ENCODE measurements at places on chromosomes 12 and 14.
A peak's percentile ranks its signal among the peaks of the same experiment; 100 is the strongest.

GRCh38 chr14:23537351-23538049, 14.1 kb downstream of the ZFHX2 start:
- no peak for DNase-seq

GRCh38 chr12:87679251-87679650, 349.9 kb downstream of the C12orf50 start:
- no peak for DNase-seq

DNA sequence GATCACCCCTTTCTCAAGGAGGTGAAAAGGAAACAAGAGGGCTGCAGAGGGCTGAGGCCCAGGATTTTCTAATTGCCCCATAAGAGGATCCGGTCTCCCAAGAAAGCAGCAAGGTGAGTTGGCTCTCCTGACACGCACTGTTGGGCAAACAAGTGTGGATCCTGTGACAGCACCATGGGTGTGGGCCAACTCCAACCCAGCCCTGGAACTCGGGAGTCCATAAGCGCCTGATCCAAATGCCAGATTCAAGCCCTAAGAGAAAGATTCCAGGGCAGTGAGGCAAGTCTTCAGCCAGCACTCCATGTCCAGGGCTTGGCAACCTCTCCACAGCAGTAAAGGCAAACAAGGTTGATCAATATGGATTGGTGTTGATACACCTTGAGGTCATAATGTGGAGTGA, 33.1 kb downstream of the KCNA5 start:
- no peak for DNase-seq

DNA sequence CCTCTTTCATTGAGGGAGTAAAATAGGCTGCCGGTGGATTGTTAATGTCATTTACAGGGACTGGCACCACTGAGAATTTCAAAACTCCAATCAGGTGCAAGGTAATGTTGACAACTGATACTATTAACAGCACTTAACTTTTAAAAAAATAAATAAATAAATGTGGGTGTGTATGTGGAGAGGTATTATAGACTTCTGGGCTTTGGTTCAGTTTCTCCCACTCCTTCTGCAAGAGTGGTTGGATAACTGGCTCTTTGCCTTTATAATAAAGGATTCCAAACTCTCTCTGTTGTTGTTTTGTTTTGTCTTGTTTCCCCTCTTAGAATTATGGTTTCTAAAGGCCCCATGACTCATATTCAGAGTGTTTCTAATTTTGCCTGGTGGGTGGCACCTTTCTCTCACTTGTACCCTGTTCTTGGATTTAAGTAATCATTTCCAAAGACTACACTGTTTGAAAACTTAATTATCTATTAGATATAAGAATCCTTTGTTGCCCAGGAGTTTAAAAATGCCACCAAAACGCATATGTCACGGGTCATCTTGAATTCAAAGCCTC, 151.6 kb upstream of the ARID2 start:
- no peak for DNase-seq

- DNase-seq, result no peak
Observed at GRCh38 chr12:65074932-65075331, 46.2 kb downstream of the WIF1 start.

- DNase-seq, result no peak
Observed at GRCh38 chr12:25121916-25122315, 73.0 kb downstream of the DNAI7 start.

DNA sequence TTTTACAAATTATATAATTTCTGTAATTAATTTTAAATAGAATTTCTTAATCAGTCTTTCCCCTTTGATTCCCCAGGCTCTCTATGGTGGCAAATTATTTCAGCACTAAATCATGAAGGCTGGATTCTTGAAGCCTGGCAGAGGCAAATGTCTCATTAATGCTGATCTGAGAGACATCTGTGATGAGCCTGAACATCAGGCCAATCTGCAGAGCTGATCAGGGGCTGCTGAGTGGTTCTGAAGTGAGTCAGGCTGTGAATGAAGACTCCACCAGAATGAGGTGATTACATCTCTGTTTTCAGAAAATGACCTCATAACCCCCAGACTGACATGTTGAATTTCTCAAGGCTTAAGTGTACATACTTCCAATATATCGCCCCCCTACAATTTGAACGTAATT, 124.2 kb upstream of the MIS18BP1 start:
- DNase-seq, result no peak

DNA sequence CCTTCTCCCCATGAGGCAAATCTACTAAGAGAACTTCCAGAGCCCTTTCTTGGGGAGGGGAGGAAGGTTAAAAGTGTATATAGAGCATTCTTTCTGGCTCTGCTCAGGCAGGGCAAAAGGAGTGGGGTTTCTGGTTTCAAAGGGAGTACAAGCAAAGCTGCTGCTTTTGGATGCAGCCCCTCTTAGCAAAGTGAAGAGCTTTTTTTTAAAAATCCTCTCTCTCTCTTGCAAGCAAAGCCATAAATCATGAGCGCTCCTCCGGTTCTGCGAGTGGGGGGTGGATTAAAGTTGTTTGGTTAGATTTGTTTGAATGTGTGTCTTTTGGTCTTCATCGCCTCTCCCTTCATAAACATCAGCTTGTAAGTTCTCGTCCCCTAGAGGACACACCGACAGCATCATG, 546.6 kb upstream of the TBX3 start:
- DNase-seq, result no peak

DNA sequence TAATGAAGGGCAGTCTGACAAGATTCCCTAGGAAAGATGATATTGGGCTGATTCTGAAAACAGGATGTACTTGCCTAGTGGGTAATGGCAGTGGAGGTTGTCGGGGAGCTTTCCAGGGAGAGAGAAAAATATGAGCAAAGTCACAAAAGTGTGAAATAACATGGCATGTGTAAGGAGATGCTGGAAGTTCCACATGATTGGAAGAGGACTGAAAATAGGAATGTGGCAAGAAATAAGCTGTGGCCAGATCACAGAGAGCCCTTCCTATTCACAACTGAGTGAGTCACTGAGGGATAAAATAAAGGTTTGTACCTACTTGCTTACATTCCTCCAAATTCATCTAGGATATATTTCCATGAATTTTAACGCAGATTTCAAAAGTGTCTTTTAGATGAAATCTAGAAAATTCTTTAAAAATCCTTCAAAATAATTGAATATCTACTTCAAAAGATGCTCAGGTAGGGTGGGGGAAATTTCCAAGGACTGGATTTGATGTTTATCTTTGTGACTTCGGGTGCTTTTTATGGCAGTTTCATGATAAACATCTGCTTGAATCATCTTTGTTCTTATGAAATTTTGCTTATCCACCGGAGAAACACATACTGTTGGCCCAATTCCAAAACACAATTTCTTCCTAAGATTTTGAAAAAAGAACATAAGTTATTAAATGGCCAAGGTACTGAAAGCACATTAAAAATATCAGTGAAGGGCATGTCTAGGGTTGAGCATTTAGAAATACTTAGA, 36.3 kb upstream of the SLC2A13 start:
- no peak for DNase-seq

GRCh38 chr12:71865757-71866536, 26.4 kb downstream of the TBC1D15 start:
- DNase-seq, result no peak

- peak; percentile 94 for DNase-seq
Observed at GRCh38 chr12:6825398-6826124, 2.6 kb upstream of the P3H3 start.

DNA sequence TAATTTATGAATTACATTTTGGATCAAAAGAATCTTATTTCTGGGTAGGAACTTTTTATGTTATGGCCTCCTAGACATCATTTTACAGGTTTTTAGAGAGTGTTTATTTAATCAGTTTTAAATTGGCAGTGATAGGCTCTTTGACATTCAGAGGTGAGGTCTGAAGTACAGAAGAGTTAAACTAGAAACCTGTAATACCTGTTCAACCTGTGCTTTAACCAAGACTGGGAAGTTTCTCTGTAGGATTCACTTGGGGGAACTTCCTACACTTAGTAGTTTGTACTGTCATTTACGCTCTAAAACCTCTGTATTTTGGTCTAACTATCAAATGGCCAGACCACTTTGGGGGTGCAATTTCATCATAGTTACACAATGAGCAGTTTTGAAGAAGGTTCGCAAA, 35.9 kb downstream of the PLEKHA5 start:
- DNase-seq, result no peak

- DNase-seq, result no peak
Observed at GRCh38 chr14:40309124-40309523, 876.9 kb upstream of the FBXO33 start.

DNA sequence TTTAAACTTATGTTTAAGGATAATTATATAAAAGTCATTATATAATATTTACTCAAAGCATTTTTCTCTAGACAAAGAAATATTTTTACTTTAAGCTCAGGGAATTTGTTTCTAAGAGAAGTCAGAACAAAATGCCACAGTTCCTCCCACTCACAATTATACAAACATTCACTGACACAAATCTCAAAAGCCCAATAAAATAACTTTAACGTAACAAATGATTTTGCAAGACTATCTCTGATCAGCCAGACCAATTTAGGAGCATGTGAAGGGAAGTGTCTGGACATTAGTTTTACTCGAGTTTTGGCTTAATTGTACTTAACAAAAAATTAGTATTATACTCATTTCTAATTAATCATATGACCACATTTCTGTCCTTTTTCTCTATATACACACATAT, 41.2 kb downstream of the COCH start:
- no peak for DNase-seq

DNA sequence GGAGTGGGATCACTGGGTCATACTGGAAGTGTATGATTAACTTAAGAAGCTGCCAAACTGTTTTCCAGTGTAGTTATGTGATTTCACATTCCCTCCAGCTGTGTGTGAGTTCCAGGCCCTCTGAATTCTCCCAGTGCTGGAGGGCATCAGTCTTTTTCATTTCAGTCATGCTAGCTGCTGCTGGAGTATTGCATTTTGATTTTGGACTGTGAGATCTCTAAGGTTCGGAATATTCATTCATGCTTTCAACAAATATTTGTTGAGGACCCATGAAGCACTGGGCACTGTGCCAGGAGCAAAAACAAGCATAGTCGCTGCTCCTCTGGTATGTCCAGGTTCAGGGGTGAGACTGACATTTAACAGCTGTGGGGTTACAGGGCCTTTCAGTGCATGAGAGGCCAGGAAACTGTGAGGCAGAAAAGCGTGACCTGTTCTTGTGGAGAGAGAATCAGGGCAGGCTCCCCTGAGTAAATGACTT, 133.2 kb downstream of the SCARB1 start:
- DNase-seq, result no peak

GRCh38 chr14:61213920-61214319, 67.2 kb downstream of the TMEM30B start:
- no peak for DNase-seq

GRCh38 chr14:103839579-103839978, 7.8 kb downstream of the PPP1R13B start:
- DNase-seq, result no peak

DNA sequence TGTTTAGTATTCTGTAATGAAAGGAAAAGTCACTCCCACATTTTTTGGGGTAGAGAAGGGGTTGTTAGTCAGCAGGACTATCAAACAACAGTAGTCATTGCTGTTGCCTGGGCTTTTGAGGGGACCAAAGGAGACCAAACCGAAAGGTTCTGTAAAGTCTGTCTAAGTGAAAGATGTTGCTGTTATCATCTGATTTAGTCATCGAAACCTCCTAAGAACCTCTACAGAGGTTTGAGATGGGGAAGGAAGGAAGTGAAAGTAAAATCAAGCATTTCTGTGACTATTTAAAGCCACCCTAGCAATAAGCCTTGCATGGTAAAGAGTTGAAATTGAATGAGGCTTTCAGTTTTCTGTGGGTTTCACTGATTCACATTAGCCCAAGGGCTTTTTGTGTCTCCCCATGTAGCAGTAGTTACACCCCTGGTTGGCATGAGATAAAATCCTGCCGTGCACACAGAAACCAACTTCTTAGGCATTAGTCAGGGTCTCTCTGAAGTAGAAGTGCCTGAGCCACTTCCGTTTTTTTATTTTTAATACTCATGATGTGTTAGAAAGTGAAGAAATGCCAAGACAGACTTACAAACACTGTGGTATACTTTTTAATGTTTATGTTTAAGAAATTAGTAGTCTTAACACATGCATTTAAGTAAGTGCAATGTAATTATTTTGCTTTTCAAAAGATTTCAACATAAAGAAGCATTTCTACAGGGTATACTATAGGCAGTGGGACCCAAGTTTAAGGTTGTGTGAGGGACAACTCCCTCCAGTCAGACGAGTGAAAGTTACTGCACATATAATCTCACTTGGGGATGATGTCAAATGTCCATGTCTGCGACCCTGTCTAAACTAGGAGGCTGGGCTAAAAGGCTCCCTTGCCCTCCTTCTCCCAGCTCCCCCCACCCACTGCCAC, 50.4 kb downstream of the DYRK2 start:
- DNase-seq, result peak; percentile 70

DNA sequence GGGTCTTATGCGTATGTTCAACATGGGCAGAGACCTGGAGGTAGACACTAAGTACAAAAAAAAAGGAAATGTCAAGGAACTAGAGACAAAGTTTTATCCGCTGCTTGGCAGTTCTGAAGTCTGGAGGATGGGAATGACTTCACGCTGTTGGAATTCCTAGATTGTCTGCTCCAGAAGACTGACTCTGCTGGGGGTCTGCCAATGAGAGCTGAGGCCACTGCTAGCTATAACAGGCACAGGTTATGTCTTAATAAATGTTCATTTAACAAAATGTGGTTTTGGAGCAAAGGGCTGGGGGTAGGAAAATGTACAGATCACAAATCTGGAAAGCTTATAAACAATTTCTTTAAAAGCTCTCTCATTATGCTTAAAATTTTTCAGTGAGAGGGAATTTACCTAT, 5.9 kb downstream of the RNASE8 start:
- DNase-seq, result no peak

DNA sequence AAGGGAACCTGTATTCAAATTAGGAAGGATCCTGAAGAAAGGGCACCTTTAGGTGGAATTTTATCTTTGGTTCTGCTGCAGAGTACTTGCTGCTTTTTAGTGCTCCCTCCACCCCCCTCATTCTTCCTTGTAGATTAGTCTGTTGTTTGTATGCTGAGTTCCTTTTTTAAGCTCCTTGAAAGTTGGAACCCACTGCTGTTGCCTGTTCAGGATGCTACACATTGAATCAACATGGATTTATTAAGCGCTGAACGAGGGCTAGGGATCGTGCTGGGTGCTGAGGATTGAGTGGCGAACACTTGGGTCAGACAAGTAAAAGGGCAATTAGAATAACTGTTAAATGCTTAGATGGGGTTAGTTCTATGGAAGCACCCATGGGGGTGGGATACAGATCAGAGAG, 884 bp upstream of the AMN1 start:
- DNase-seq, result no peak

- no peak for DNase-seq
Observed at GRCh38 chr14:104843442-104844305, 21.4 kb upstream of the CEP170B start.

- DNase-seq, result no peak
Observed at GRCh38 chr14:65940056-65940735, 527.7 kb downstream of the FUT8 start.
